Naive thymus-derived CD4-positive, alpha-beta T cell (primary cell): ENCODE measurements at places on chromosomes 6 and 20. TPM values are rescaled to one million over a fixed set of nuclear protein-coding genes. Genes with fewer than 3 reads are reported as not detected.

Gene COL10A1
- not detected for total RNA-seq

Gene OR2H2
- not detected for total RNA-seq

Gene TMEM170B
- 12.7 TPM for total RNA-seq

Gene RFX6
- total RNA-seq = not detected

Gene RARS2
- 21.0 TPM for total RNA-seq
